ENCODE measurements at places on chromosomes 16 and 17.

- no peak for DNase-seq
Observed at GRCh38 chr16:18827890-18828289, 26.5 kb upstream of the ARL6IP1 start.

DNA sequence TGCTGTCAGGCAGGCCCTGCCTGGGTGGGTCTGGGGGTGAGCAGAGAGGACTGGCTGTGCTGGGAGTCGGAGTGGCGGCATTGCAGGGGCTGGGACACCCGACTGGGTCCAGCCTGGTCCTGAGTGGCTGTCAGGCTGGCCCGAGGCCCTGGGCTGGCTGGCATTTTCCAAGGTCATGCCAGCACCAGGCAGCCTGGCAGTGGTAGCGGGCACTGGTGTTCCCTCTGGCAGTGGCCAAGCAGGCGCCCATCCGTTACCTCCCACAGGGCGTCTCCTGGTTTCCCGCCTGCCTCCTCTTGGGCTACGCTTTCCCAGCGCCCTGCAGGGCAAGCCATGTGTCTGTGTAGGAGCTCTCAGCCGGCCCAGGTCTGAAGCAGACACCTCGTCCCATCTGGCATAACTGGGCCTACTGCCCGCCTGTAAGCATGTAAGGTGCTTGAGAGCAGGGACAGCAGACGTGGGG lies 5.7 kb upstream of the PKMYT1 start:
- DNase-seq, result no peak

DNA sequence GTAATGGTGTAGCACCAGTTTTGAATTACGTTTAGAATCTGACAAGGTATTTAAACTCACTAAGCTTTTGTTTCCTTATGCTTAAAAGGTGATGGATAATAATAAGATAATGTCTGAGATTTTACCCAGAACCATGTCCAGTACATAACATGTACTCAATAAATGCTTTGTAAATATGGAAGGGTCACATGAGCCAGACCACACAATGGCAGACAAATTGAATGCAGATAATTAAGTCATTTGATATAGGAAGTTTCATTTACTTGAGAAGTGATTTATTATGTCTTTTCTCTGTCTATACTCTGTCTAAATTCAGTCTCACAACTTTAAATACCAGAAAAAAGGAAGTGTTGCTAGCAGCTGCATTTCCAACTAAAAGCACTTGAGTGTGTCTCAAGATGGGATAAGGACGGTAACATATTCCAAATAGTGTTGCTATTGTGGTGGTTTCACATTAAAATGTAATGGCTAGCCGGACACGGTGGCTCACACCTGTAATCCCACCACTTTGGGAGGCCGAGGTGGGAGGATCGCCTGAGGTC lies 52.5 kb upstream of the DHX40 start:
- DNase-seq, result no peak

- no peak for DNase-seq
Observed at GRCh38 chr16:35753559-35754390, 2294.4 kb downstream of the TP53TG3F start.

- DNase-seq, result no peak
Observed at GRCh38 chr16:15810949-15811348, 45.9 kb downstream of the MYH11 start.

GRCh38 chr17:5354886-5355415 lies 64.5 kb downstream of the NUP88 start:
- DNase-seq, result no peak

DNA sequence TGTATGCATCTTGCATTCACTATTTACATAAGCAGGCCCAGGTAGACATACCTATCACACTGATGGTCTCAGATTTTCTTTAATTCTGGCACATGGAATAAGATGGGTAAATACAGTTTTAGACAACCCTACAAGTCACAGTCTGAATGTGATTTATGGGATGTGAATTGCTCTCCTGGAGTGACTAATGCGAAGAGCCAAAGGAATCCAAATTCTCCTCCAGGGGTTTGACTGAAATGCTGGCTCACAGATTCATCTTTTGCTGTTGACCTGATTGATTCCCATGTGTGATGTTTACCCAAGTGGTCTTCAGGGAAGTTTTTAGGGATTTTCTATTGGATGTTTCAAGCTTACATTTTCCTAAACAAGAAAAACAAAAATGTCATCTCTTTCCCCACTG lies 277.9 kb upstream of the MON1B start:
- DNase-seq, result no peak

GRCh38 chr16:27671410-27671809 lies 121.5 kb downstream of the KATNIP start:
- peak; percentile 78 for DNase-seq

- peak; percentile 27 for DNase-seq
Observed at GRCh38 chr16:14475370-14476139, 154.5 kb downstream of the PARN start.

DNA sequence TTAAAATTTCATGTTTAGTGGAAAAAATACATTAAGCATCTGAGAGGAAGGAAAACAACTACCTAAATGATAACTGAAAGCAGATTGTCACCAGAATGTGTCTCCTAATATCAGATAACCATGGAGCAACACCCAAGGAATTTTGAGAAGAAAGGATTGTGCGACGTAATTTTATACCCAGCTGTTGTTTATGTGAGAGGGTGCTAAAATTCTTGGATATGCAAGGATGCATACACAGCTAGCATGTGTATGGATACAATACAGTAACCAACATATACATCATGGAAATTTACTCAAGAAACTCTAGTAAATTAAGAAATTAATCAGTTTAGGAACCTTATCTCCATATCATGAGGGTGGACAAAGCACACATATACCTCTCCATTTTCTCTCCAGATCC lies 290.9 kb downstream of the HS3ST3A1 start:
- no peak for DNase-seq

GRCh38 chr16:62225675-62226074 lies 189.4 kb upstream of the CDH8 start:
- DNase-seq, result peak; percentile 55

DNA sequence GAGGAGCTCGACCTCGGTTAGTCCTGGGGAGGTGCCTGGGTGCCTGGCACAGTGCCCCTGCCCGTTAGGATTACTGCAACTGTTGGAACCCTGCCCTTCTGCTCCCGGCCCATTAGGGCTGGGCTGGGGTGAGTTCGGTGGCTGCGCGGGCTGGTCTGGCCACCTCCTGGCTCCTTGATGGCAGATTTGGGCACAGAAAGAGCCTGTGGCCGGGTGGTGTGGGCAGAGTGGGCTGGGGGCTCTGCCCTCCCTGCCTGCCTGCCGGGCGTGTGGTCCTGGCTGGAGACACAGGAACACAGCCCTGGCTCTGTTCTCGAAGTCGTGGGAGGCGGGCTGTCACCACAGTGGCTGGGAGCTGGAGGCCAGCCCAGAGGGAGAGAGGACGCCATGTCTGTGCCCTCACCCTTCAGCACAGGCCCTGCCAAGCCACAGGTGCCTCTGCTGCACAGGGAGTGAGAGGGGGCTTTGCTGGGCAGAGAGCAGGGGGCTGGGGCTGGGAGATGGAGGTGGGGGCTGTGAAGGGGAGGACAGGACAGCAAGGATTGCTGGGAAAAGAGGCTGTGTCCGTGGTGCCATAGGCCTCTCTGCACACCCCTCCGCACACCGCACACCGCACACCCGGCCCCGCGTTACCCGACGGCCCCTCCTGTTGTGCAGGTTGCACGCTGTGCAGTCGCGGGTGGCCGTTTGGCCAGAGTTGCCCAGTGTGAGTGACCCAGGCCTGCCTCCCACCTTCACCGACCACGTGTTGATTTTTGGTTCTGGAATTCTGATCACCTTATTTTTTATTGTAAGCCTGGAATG lies 236.6 kb upstream of the GSE1 start:
- no peak for DNase-seq

DNA sequence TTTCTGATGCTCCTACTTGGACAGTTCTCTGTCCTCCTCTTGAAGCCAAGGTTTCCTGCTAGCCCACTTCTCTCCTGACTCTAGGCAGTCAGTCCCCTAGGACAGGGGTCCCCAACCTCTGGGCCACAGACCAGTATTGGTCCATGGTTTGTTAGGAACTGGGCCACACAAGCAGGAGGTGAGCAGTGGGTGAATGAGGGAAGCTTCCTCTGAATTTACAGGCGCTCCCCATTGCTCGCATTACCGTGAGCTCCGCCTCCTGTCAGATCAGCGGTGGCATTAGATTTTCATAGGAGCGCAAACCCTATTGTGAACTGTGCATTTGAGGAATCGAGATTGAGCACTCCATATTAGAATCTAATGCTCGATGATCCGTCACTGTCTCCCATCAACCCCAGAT lies 55.7 kb downstream of the GNA13 start:
- no peak for DNase-seq

- DNase-seq, result no peak
Observed at GRCh38 chr17:74618451-74618850, 5.1 kb downstream of the CD300E start.

DNA sequence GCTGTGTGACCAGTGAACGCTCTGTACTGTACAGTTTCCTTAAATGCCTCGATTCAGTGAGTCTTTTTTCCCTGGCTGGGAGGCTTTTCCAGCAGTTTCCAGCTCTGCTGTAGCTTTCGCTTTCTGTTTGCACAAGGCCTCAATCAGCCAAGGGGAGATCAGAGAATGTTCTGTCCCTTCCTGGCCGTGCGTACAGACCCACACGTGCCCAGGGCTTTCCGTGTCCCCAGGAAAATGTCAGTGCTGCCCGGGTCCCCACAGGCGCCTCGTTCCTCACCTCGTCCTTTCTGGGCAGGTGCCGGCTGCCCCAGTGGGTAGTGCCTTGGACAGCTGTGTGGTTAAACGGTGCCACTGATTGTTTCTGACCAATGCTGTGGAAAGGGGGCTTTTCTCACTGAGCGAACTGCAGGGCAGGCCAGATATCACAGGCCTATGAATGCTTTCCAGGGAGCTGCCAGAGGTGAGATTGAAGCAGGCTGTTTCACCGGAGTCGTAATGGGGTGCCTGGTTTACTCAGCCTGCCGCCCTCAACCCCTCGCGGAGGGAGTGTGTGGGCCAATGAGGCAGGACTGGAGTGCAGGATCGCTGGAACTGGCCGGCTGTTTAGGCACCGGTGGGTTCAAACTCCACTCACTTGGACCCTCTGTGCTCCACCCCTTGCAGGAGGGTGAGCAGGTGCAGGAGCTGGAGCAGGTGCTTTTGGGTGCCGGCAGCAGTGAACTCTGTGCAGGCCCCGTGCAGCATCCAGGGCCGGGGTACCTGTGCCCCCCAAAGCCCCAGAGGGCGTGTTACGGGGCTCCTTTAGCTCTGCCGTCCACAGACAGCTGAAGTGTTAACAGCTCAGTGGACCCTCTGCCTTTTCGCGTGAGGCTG lies 44.4 kb downstream of the ZNF778 start:
- DNase-seq, result no peak

GRCh38 chr17:67993998-67994361 lies 2.3 kb downstream of the C17orf58 start:
- no peak for DNase-seq

GRCh38 chr16:78942625-78943245 lies 657.8 kb downstream of the MAF start:
- no peak for DNase-seq

DNA sequence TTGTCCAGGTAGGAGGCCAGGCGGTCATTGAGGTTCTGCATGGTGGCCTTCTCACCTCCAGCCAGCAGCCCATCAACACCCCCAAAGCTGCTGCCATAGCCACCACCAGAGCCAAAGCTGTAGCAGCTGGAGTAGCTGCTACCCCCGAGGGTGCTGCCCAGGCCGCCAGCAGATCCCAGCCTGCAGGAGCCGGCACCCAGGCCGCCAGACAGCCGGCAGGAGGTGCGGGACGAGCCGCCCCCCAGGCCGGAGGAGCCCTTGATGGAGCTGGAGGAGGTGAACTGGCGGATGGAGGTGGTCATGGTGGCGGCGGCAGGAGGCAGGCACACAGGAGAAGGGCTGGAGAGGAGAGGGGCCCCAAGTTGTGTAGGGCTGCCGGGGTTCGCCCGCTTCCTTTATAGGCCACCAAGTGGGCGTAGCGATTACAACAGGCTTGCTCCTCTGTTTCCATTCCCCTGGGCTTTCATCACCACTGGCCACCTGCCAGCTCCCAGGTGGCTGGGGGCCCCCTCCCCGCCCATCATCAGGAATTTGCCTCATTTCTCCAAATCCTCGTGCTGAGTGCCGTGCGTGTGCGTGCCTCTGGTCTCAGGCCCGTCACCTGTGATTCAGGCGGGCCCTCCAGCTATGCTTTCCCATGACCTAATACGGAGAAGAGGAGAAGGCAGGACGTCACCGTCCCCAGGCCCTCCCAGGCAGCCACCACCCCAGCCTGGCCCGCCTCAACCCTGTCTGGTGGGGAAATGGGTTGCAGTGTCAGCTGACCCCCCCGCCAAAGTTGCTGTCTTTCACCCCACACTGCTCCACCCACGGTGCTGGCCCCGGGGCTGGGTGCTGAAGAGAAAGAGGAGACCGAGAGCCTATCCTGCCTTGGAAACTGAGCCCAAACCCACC lies at the start of gene KRT17:
KRT17 (minus strand) TSS at position 368 of the 894 bp plus-strand sequence; CDS start at position 302, 66 bp downstream.
- no peak for DNase-seq

- DNase-seq, result no peak
Observed at GRCh38 chr16:75102595-75102994, 14.0 kb downstream of the LDHD start.

DNA sequence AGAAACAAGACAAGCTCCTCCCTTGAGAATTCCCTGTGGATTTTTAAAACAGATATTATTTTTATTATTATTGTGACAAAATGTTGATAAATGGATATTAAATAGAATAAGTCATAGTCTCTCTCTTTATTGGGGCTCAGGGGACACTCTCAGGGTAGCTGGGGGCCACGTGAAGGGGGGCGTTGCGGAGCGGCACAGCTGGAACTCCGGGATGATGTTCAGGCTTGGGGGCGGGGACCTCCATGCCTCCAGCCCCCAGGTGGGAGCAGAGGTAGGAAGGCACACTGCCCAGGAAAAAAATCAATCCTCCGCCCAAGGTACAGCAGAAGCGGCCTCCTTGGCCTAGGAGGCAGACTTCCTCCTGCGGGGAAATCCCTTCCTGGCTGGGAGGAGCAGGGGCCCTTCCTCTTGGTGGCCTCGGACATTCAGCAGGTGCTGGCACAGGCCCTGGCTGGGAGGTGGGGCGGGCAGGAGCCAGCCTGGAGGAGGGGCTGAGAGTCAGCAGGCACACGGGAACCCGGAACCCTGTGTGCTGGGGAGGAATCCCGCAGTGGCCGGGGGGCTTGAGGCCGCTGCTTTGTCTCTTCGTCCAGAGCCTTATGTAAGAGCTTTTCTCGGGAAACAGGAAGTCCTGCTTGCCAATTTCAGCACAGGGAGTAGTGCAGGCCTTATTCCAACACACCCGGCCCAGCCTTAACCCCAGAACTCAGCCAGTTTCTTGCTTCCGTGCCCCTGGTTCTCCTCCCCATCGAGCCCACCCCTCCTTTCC lies 591 bp upstream of the TNFSF13 start:
- DNase-seq, result no peak

- DNase-seq, result peak; percentile 90
Observed at GRCh38 chr17:62895320-62896301, 70.4 kb upstream of the TANC2 start.

DNA sequence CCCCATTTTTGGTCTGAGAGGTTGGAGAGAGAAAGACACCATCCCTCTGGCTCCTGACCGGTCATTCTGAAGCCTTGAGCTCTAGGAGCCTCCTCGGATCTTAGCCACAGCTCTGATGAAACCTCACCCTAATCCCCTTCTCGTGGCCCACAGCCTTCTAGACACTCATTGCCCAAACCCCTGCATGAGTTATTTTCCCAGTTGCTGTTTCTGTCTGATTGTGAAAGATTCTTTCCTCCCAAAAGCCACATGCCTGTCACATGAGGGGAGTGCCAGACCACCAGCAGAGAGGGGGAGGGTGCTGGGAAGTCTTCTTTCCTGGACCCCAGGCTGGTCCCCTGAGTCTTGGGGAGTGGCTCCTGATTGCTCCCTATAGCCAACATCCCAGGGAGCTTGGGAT lies 17.6 kb upstream of the ABR start:
- DNase-seq, result no peak
